ENCODE measurements at places on chromosomes 6 and 20. TPM values are rescaled to one million over a fixed set of nuclear protein-coding genes. Genes with fewer than 3 reads are reported as not detected.
A peak's percentile ranks its signal among the peaks of the same experiment; 100 is the strongest.

Gene NMBR
- total RNA-seq: not detected

Gene GNL1
- 126 TPM for total RNA-seq

Gene FGD2
- 1.7 TPM for total RNA-seq

Gene WDR27
- 29.7 TPM for total RNA-seq

Gene PFDN4
- 38.8 TPM for total RNA-seq

Gene MEP1A
- total RNA-seq: not detected

Gene DLGAP4
- 14.6 TPM for total RNA-seq

Gene CLIC5
- 0.74 TPM for total RNA-seq

Gene UBE2C
- total RNA-seq: 188 TPM

Gene FAM209A
- total RNA-seq: 0.62 TPM

Gene LCA5
- 0.32 TPM for total RNA-seq

DNA sequence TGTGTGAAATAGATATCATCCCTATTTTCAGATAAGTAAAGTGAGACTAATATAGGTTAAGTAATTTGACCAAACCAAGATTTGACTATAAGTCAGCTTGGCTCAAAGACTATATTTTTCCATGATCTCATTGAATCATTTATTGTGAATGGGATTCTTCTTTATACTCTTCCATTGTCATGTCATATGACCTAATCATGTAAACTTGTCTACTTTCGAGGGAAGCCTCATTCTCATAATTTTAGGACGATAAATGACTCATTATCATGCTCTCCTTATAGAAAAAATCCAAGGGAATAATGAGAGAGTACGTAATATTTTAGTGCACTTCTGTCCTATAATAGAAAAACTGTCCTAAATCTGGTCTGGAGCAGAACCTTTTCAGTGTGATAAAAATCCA lies 40.9 kb upstream of the CCN6 start:
- H3K4me3 ChIP-seq: no peak overlapping the region
- DNase-seq: no peak
- H3K27ac ChIP-seq: no peak overlapping the region
- H3K27me3 ChIP-seq: no peaks in the 10 kb centered on the region
- H3K36me3 ChIP-seq: no peaks in the 10 kb centered on the region

- peaks cover 8% of the 10 kb centered on the region for H3K4me1 ChIP-seq
- H3K4me3 ChIP-seq: peak overlapping the region; percentile 75
- peaks cover under 1% of the 10 kb centered on the region for H3K36me3 ChIP-seq
Measured at GRCh38 chr6:29793036-29793356, 34.6 kb upstream of the HLA-G start.

GRCh38 chr6:33732817-33733708 lies 13.6 kb downstream of the IP6K3 start:
- H3K4me1 ChIP-seq: no peaks in the 10 kb centered on the region
- no peak for DNase-seq
- H3K36me3 ChIP-seq: no peaks in the 10 kb centered on the region
- H3K4me3 ChIP-seq: no peak overlapping the region

DNA sequence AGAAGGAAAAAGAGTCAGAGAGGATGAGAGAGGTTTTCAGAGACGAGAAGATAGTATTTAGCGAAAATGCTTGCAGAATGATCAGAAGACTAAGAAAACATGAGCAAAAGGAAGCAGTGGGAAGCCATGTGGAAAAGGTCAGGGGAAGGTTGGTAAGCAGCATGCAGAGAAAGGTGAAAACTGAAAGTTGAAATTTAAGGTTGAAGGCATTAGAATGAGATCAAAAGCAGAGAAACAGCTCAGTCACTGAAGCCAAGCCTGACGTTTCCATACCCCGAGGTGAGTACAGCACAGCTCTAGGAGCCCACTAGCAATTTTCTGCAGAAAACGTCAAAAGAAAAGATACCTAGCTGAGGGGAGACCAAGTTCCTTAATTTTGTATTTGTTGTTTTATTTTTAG lies 19.1 kb upstream of the TFB1M start:
- H3K4me3 ChIP-seq: peak overlapping the region; percentile 11
- peak overlapping the region; percentile 81 for H3K27ac ChIP-seq
- peaks cover 24% of the 10 kb centered on the region for H3K36me3 ChIP-seq

DNA sequence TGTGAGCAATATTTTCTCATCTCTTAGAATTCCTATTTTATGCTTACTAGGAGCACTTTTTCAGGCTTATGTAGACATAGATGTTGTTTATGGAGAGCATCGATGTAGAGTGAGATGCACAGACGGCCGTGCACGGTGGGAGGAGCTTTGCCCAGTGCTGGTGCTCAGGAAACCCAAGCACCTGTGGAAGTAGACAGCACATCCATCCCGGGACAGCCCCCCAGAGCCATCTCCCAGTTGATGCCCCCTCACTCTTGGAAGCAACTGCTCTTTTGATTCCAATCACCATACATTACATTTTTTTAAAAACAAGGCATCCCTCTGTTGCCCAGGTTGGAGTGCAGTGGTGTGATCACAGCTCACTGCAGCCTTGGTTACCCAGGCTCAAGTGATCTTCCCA lies 143.7 kb downstream of the SMOC2 start:
- no peak for DNase-seq
- peaks cover 9% of the 10 kb centered on the region for H3K27me3 ChIP-seq
- H3K27ac ChIP-seq: no peak overlapping the region

DNA sequence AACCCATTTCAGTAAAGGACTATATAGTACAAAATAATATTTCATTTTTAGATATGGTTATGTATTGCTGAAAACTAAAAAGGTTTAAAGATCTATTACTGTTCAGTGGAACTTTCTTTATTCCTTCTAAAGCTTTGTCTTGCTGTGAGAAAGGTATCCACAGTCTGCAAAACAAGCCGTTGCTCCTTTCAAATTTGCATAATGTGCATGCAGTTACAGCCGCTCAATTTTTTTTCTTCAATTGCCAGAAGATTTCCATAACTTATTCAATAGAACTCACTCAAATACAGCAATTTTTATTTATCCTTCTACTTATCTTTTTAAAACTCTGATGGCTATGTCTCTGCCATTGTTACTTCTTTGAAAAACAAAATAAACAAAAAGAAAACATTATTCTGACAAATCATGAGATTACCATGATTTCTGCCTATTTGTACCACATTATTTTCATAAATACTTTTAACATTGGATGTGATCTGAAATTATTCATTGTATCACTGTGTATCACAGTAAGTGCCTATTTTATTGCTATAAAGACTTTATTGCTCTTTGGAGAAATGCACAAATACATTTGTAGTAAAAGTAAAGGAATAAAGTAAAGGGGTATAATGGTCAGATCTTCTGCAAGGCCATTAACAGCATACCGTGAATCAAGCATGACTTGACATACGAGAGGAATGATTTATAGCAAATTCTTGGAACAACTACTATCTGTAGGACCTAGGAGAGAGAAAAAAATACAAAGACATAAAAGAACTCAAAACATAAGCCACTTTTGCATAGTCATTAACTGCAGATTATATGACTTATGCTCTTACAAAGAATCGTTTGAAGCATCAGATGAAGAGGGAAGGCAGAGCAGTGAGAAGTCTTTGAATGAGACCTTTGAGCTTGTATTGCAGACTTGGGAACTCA lies 29.6 kb upstream of the HBS1L start:
- no peak for DNase-seq
- H3K36me3 ChIP-seq: peaks cover 23% of the 10 kb centered on the region
- peaks cover 47% of the 10 kb centered on the region for H3K4me1 ChIP-seq
- peak overlapping the region; percentile 13 for H3K27ac ChIP-seq

- DNase-seq: no peak
- H3K4me1 ChIP-seq: peaks cover 7% of the 10 kb centered on the region
- no peak overlapping the region for H3K4me3 ChIP-seq
- no peak overlapping the region for H3K27ac ChIP-seq
Measured at GRCh38 chr20:57605045-57605444, 15.2 kb downstream of the ZBP1 start.

DNA sequence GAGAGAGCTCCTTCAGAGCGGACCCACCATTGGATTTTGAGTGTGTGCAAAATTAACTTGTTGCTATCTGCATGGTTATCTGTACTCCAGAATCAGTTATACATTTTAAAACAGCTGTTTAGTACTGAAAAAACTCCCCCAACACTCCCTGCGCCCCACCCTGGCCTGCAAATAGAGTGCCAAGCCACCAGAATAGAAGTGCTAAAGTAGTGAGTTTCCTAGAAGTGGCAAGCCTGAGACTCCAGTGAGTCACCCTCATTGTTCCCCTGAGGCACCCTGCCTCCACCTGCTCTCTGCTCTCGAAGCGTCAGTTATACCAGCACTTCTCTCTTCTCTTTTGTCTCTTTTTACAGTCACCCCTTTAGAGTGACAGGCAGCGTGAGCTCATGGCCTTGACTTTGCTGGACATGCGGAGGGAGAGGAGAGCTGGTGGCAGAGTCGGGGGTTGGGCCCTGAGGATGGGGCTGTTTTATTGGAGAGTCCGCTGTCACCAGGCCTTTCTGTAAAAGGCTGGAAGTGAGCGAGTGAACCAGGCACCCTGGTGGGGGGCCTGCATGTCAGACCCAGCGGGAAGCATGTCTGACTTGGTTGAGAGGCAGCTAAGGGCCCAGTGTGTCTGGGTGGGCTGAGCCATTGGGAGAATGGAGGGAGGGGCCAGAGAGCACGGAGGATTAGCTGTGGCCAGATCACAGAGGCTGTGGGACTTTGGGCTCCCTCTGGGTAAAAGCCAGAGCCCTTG lies 10.4 kb downstream of the IGF2R start:
- DNase-seq: peak; percentile 80
- peak overlapping the region; percentile 78 for H3K4me3 ChIP-seq
- peak overlapping the region; percentile 95 for H3K27ac ChIP-seq
- H3K4me1 ChIP-seq: peaks cover 97% of the 10 kb centered on the region

GRCh38 chr20:19817017-19817416 lies 59.0 kb downstream of the RIN2 start:
- no peaks in the 10 kb centered on the region for H3K36me3 ChIP-seq
- DNase-seq: no peak
- peaks cover 3% of the 10 kb centered on the region for H3K4me1 ChIP-seq
- no peak overlapping the region for H3K27ac ChIP-seq

DNA sequence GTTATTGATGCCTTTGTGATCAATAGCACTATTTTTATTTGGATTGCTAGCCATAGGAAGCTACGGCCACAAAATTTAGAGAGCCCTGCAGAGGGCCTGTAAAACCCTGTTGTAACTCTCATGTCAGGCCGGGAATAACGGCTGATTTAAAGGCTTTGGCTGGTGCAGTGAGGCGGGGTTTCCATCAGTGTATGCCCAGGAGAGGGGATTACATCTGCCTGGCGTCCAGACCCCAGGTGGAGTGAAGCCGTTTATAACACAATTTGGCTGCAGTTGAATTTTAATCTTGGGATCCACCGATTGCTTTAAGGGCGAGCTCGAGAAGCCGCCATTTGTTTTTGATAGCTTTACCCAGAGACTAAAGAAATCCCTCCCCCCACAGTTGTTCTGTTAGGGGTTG lies 29.1 kb upstream of the APCDD1L start:
- no peaks in the 10 kb centered on the region for H3K4me1 ChIP-seq
- no peak overlapping the region for H3K4me3 ChIP-seq
- no peak overlapping the region for H3K27ac ChIP-seq
- H3K36me3 ChIP-seq: no peaks in the 10 kb centered on the region

DNA sequence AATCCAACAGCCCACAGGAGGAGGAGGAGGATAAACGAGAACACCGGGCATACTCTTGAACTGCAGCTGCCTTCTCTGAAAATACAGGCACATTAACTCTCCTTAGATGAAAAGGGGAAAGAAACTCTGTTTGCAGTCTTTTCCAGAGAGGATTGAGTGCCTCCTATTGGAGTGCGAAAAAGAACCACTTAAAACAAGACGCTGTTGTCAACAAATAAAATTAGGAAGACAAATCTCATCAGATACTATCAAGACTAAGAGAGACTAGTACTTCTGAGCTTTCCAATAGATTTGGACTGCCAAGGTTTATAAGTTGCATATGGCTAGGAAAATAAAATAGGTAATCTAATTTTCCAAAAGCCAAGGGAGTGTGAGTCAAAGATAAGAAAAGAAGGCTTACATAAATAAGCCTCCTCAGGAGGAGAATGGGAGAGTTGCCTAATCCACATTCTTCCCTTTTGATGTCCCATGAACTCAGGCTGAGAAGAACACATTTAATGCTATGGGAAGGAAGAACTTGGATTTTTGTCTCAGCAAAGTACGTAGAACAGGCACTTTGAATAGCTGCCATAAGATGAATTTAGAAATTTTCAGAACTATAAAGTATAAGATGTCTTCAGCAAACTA lies 154.7 kb downstream of the ARHGAP18 start:
- no peak overlapping the region for H3K4me3 ChIP-seq
- H3K36me3 ChIP-seq: no peaks in the 10 kb centered on the region
- no peaks in the 10 kb centered on the region for H3K4me1 ChIP-seq
- H3K27me3 ChIP-seq: peaks cover 8% of the 10 kb centered on the region
- H3K27ac ChIP-seq: no peak overlapping the region

- no peaks in the 10 kb centered on the region for H3K27me3 ChIP-seq
- DNase-seq: peak; percentile 65
- peak overlapping the region; percentile 90 for H3K27ac ChIP-seq
- peaks cover 9% of the 10 kb centered on the region for H3K36me3 ChIP-seq
- peaks cover 70% of the 10 kb centered on the region for H3K4me1 ChIP-seq
Measured at GRCh38 chr20:53839423-53840176, 230.8 kb downstream of the BCAS1 start.

GRCh38 chr6:160319246-160319645 lies 28.9 kb upstream of the SLC22A3 start:
- no peak overlapping the region for H3K4me3 ChIP-seq
- no peak overlapping the region for H3K27ac ChIP-seq
- peaks cover 6% of the 10 kb centered on the region for H3K27me3 ChIP-seq
- DNase-seq: no peak
- no peaks in the 10 kb centered on the region for H3K36me3 ChIP-seq

DNA sequence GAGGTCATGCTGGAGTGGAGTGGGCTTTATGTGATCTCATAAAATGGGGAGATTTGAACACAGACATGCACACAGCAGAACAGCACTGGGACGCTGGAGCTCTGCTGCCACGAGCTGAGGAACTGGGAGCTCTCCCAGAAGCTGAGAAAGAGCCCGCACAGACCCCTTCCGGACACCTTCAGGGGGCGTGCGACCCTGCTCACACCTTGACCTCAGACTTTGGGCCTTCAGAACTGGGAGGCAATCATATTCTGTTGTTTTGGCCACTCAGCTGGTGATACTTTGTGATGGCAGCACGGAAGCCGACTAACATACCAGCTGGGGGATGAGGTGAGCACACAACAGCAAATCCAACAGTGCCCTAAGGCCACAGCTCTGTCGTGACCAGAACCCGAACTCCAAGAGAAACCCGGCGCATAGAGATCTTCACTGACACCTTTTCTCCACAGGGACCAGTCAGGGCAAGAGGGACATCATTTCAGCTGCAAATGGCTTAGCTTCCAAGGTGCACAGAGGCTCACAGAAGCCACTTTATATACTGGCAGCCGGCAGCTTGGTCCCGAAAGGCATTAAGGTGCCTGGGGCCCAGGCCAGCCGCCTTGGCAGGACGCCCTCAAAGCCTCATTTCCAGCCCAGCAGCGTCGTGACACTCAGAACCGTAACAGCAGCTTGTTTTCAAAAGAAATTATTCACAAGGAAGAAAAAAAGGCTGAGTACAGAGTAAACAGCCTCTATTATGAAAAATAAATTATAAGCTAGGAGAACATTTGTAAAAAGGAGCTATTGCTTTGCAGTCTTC lies 89.3 kb downstream of the RNASET2 start:
- no peak overlapping the region for H3K4me3 ChIP-seq
- no peak overlapping the region for H3K27ac ChIP-seq
- H3K4me1 ChIP-seq: peaks cover under 1% of the 10 kb centered on the region
- H3K36me3 ChIP-seq: no peaks in the 10 kb centered on the region
